ENCODE measurements at places on chromosomes 7 and 10.
A peak's percentile ranks its signal among the peaks of the same experiment; 100 is the strongest.

- no peak for DNase-seq
Observed at GRCh38 chr10:7606951-7607404, 59.8 kb downstream of the ITIH5 start.

GRCh38 chr10:30309403-30309802, 39.7 kb downstream of the MTPAP start:
- DNase-seq = no peak

- no peak for DNase-seq
Observed at GRCh38 chr10:1398626-1399410, 338.5 kb downstream of the ADARB2 start.

GRCh38 chr10:124282326-124282725, 136.4 kb downstream of the OAT start:
- no peak for DNase-seq

- DNase-seq = no peak
Observed at GRCh38 chr7:157483515-157483914, 146.7 kb downstream of the DNAJB6 start.

DNA sequence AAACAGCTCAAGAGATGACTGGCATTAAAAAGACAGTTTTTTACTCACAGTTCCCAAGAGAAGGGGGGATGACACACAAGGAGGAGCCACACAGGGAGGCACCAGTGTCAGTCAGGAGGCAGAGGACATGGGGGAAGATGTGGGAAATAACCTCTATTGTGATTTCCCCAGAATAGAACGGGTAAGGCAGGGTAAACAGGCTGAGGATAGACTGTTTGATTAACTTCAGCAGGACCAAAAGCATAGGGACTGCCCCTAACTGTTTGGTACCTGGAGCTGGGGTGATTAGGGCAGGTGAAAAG, 60.7 kb downstream of the RAPGEF5 start:
- DNase-seq = no peak

DNA sequence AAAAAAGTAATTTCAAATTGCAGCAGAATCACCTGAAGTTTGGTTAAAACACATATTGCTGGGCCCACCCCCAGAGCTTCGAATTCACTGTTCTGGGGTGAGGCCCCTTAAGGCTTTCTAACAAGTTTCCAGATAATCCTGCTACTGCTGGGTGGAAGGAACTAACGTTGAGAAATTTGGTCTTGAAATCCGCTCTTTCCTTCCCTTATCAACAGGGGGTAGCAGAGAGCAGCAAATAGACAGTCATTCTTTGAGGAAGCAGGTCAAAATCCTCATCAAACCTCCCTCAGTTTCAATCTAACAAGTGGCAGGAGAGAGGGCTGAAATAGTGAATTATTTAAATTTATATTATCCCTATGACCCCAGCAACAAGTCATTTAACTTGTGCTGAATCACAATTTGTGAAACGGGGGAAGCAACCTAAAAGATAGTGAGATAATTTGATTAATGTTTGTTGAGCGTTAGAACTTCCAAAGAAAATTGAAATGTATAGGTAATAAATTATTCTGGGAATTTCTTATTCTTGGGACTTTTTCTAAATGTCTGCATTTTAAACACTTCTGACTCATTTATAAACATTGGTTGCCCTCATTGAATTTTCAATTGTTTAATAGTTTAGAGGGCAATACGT, 21.7 kb upstream of the MALSU1 start:
- peak; percentile 71 for DNase-seq

DNA sequence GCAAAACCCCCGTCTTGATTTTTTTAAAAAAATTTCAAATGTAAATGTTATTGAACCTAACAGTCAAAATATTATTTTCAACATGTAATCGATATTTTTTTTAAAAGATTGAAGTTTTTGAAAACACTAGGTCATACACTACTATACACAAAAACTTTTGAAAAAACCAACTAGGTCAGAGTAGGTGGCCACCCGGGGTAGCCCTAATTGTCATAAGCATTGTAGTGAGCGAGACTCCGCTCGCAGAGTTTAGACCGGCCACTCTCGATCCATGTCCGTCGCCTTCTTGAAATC, 417 bp downstream of the RFC2 start:
- no peak for DNase-seq

DNA sequence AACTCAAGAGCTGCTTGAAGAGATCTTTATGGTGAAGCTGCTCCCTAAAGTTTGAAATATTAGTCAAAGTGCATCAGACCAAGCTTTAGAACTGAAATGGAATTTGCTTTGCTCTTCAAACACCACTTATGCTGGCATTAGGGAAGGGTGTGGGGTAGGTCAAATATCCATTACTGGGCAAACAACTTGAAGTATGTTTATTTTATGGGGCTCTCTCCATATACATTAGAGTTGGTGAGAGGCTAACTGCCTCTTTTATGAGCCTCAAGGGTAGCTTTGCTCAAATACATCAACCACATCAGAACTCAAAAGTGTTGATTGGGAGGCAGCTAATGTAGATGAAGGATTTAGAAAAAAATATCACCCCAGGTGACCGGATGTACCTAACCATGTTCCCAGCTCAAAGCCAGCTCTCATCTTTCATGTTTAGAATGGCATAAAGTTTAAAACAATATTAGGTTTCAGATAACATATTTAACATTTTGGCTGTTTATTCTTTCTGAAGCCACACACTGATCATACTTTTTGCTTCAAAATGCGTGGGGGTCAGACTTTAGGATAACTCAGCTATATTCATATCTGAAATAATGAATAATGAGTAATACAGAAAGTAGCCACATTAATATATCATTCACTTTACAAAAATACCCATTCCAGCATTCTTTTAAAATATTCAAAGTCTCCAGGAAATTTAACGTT, 318.6 kb downstream of the PTEN start:
- no peak for DNase-seq

- DNase-seq = no peak
Observed at GRCh38 chr7:113046453-113046852, 40.2 kb downstream of the GPR85 start.

GRCh38 chr10:43075612-43076003, 1.3 kb upstream of the RET start:
- no peak for DNase-seq

GRCh38 chr10:78531088-78531487, 497.4 kb downstream of the RPS24 start:
- no peak for DNase-seq

DNA sequence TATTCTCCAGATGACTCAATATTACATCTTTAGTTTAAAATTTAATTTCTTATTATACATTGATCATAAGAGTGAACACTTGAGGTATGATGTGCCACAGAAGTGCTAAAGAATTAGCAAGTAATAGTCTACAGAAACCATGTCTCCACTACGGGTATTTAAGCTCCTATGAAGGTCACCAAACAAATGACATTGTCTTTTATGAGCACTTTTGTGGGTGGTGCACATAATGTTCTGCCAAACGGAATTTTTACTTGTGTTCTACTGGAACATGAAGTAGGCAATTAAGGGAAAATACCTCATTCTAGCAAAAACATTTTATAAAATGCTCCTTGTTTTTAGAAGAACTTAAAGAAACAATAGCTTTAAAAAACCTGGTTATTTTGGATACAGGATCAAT, 27.4 kb upstream of the CUBN start:
- no peak for DNase-seq

DNA sequence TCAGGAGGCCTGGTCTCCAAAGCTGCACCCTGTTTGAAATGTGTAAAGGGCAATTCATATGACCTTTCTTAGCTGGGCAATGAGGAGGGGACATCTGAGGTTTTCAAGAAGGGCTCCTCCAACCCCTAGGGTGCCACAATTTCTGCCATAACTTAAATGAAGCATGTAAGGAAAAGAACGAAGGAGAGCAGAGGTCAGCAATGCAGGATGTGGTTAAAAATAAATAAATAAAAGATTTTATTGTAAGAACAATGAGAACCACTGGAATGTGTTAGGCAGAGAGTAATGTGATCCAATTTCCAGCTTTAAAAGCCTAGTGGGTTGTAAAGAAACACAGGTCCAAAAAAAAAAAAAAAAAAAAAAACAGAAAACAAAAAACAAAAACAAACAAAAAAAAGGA, 673.1 kb downstream of the TNS3 start:
- DNase-seq = no peak

GRCh38 chr10:27437775-27438174, 66.3 kb upstream of the RAB18 start:
- no peak for DNase-seq

GRCh38 chr10:15262036-15262713, 93.7 kb upstream of the NMT2 start:
- no peak for DNase-seq

DNA sequence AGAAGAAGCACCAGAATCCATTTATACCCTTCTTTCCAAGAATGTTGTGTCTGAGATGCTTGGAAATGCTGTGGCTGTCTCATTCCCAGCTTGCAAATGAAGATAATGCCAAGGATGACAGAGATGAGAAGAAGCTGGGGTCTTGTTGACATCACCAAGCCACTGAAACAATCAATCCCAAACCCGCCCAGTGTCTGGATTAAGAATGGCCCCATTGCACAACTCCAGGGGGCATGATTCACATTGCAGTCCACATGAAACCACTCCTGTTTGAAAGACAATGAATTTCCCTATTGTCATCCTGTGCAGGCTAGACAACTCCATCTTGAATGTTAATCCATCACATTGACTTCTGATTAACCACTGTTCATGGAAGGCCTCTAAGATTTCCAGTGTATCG, 28.6 kb downstream of the SORBS1 start:
- no peak for DNase-seq

DNA sequence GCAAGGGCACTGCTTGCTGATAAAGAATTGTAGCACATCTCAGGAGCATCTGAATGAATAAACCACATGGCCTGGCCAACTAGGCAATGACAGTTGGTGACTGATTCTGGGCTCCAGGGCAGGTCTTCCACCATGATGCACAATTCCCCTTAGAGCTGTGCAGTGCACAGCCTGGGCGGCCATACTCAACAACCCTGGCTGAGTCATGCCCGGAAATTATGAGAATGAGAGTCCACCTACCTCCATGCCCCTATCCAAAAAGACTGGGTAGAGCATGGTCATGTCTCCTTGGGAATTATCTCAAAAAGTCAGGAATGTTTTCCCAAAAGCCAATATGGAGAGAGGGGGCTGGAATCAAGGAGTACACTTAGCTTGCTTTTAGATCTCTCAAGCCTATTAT, 425.6 kb downstream of the PLXNA4 start:
- DNase-seq = no peak

- DNase-seq = no peak
Observed at GRCh38 chr7:84647797-84648757, 453.5 kb upstream of the SEMA3A start.

- DNase-seq = no peak
Observed at GRCh38 chr7:27312820-27313219, 70.2 kb downstream of the EVX1 start.
